Type B pancreatic cell (in vitro differentiated cells): ENCODE measurements at places on chromosomes 2 and 18. TPM values are rescaled to one million over a fixed set of nuclear protein-coding genes. Genes with fewer than 3 reads are reported as not detected.
A peak's percentile ranks its signal among the peaks of the same experiment; 100 is the strongest.

GRCh38 chr18:11994336-11994702, 13.0 kb downstream of the IMPA2 start:
- peak overlapping the region; percentile 45 for H3K27ac ChIP-seq
- no peaks in the 10 kb centered on the region for H3K27me3 ChIP-seq
- peaks cover 52% of the 10 kb centered on the region for H3K4me1 ChIP-seq
- no peaks in the 10 kb centered on the region for H3K36me3 ChIP-seq
- DNase-seq = no peak

DNA sequence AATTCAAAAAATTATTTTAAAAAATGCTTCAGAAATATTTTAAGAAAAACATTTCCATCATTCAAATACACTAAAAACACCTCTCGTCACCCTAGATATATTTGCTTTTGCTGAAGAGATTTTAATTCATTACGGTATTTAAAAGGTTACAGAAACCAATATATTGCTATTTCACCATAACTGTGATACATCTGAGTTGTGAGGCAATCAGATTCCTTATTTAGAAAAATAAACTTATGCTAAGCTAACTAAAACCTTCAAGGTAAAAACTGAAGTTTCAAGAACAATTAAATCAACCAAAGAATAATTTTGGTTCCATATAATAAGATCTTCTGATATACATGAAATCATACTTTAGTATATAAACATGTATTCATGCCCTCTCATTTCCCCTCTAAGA, 32.8 kb downstream of the PELI1 start:
- no peak overlapping the region for H3K27ac ChIP-seq
- H3K4me1 ChIP-seq = peaks cover 41% of the 10 kb centered on the region
- no peak for DNase-seq

DNA sequence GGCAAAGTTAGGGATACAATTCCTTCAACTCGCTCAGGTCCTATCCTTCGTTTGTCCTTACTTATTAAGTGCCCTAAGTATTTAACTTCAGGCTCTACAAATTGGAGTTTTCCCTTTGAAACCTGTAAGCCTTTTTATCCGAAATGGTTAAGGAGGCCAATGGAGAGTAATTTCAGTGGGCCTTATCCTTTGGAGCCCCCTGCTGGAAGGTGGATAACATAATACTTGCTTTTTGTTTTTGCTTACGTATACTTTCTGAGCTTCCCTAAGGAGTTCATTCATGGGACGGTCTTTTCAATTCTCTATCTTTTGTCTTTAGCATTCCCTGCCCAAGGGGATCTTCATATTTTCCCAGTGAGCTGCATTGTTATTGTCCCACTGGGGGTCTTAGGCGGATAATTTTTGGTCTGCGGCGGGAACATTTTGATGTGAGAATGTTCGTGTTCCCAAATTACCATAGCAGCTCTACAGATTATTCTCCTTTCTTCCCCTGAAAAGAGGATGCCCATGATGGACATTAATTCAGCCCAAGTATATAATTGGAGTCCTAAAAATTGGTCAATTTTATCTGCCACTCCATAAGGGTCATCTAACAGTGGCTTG, 34.4 kb upstream of the TRAPPC8 start:
- H3K4me1 ChIP-seq = no peaks in the 10 kb centered on the region
- H3K36me3 ChIP-seq = no peaks in the 10 kb centered on the region
- no peak overlapping the region for H3K27ac ChIP-seq
- DNase-seq = no peak

DNA sequence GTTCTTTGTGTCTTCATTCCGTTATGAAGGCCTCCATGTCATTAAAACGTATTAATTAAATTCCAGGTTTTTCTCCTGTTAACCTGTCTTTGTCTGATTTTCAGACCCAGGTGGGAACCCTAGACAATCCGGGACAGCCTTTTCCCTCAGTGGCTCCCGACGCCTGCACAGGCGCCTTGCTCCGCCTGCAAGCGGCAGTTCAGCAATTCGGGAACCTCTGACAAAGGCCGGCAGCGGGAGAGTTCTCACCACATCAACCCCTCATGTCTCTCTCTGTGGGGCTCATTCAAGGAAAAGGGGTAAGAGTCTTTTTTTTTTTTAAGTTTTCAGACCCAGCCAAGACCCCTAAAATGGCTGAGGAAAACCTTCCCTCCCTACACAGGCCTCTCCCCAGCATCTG, 259.8 kb upstream of the SALL3 start:
- DNase-seq = no peak
- peaks cover 12% of the 10 kb centered on the region for H3K4me1 ChIP-seq
- H3K36me3 ChIP-seq = no peaks in the 10 kb centered on the region
- no peak overlapping the region for H3K27ac ChIP-seq
- peaks cover 36% of the 10 kb centered on the region for H3K27me3 ChIP-seq
- H3K4me3 ChIP-seq = no peak overlapping the region

GRCh38 chr2:175883586-175884194, 118.4 kb downstream of the LNPK start:
- H3K27me3 ChIP-seq = peaks cover 3% of the 10 kb centered on the region
- H3K4me1 ChIP-seq = no peaks in the 10 kb centered on the region

DNA sequence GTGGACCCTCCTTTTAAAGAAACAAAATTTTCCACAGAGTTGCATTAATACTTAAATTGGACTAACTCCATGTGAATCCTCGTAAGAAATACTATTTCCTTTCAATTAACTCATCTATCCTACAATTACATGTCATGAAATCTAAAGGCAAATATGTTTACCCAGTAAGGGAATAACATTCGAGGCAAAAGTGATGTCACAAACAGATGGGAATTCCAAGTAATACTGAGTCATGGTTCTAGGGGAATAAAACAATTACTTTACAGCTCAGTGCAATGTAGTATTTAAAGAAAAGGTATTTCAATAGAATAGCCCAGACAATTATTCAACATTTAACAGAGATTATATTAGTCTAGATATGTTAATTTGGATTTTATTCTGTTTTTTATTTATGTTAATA, 205.8 kb downstream of the ZNF385B start:
- no peak for DNase-seq
- no peaks in the 10 kb centered on the region for H3K4me1 ChIP-seq
- no peaks in the 10 kb centered on the region for H3K36me3 ChIP-seq
- no peak overlapping the region for H3K27ac ChIP-seq

DNA sequence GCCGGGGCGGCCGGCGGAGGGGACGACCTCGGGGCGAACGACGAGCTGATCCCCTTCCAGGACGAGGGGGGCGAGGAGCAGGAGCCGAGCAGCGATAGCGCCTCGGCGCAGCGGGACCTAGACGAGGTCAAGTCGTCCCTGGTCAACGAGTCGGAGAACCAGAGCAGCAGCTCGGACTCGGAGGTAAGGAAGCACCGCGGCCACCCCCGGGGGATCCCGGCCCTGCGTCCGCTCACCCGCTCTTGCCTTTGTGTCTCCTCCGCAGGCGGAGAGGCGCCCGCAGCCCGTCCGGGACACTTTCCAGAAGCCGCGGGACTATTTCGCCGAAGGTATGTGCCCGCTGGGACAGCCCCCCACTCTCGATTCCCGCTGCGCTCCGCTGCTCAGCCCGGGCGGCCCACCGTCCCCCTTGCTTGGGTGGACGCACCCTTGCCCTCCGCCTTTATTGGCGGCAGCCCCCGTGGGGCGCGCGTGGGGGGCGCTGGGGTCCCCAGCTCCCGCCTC, 611 bp downstream of the TCF7L1 start:
- H3K4me3 ChIP-seq = peak overlapping the region; percentile 88
- H3K36me3 ChIP-seq = peaks cover 4% of the 10 kb centered on the region
- H3K27me3 ChIP-seq = peaks cover 4% of the 10 kb centered on the region
- peak; percentile 77 for DNase-seq
- peaks cover 21% of the 10 kb centered on the region for H3K4me1 ChIP-seq
- no peak overlapping the region for H3K27ac ChIP-seq

DNA sequence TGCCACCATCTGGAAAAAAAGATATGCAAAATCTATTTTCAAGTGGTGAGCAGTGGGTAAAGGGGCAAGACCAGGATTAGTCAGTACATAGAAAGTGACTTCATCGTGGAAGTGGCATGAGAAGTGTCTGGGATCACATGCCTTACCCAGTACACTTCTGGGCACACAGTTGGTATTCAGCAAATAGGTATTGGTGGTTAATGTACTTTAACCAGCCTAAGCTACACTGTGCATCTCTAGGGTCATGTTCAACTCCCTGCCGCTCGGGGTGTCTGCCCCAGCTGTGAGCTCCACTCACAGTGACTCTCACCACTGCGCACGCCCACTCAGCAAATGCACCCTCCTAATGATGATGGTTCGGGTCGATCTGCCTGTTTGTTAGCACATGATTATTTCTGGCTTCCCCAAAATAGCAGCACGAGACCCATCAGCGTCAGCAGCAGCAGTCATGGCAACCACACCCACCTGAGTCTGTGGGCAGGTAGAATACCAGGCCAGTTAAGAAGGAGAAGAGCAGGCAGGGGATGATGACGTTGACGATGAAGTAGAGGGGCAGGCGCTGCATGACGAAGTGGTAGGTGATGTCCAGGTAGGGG, 11.1 kb downstream of the CHRNA1 start:
- no peak for DNase-seq
- peaks cover 4% of the 10 kb centered on the region for H3K4me1 ChIP-seq
- no peak overlapping the region for H3K4me3 ChIP-seq
- H3K27ac ChIP-seq = no peak overlapping the region
- H3K27me3 ChIP-seq = no peaks in the 10 kb centered on the region

- H3K4me1 ChIP-seq = peaks cover 6% of the 10 kb centered on the region
- H3K27me3 ChIP-seq = no peaks in the 10 kb centered on the region
- no peak for DNase-seq
- H3K27ac ChIP-seq = no peak overlapping the region
- peaks cover 3% of the 10 kb centered on the region for H3K36me3 ChIP-seq
These were observed 4.2 kb upstream of the SFXN5 start for GRCh38 chr2:73075477-73076373.

DNA sequence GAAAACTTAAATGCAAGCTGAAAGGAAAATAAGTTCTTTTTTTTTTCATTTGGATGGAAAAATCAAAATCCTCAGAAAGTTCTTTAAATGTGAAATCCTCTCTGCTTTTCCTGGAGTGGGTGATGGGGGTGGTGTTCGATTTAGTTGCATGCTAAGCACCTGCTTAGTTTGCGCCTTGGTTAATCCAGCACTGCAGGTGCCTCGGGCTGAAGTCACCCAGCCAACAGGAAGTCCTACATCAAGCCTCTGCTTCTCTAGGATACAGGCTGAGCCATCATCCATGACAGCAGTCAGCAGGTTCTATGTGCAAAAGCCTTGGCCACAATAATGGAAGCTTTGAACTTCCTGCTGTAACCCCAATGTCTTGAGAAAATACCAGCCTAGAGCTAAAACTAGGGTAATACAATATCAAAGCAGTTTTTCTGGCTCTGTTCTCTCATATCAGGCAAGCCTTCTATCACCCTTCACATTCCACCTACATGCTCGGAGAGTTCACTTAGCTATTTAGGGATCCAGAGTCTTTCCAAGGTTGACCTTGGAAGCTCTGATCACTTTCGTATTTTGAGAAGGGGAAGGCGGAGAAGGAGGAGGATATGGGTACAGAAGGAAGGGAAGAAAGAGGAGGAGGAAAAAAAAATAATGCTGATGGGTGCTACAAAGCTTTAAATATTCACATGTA, 116.1 kb upstream of the LRRTM1 start:
- H3K4me1 ChIP-seq = no peaks in the 10 kb centered on the region
- H3K27ac ChIP-seq = no peak overlapping the region
- peaks cover 9% of the 10 kb centered on the region for H3K27me3 ChIP-seq
- no peak overlapping the region for H3K4me3 ChIP-seq

DNA sequence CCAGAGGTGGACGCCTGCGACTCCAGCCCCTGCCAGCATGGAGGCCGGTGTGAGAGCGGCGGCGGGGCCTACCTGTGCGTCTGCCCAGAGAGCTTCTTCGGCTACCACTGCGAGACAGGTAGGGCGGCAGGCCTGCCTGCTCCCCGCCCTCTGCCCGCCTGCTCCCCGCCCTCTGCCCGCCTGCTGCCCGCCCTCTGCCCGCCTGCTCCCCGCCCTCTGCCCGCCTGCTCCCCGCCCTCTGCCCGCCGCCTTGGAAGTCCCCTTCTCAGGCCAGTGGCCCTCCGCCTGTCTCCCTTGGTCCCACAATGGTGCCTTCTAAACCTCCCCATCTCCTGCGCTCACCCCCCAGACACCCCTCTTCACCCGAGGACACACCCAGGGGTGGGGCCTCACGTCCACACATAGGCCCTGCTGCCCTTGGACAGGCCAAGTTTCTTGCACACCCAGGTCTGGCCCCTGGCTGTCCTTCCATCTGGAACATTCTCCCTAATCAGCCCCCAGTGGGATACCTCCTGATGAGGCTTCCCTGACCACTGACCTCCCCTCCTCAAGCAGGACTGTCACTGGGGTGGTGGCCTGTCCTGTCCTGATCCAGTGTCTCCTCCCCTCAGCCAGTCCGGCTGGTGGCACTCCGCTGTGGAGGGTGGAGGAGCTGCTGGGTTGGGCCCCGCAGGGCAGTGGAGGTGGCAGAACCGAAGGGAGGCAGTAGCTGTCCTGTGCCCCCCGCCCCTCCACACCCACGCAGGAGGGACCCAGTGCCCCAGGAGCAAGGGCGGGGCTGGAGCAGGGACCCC, 37.9 kb downstream of the MTERF4 start:
- H3K4me1 ChIP-seq = peaks cover 5% of the 10 kb centered on the region
- no peak overlapping the region for H3K4me3 ChIP-seq
- H3K36me3 ChIP-seq = no peaks in the 10 kb centered on the region
- H3K27ac ChIP-seq = no peak overlapping the region
- no peaks in the 10 kb centered on the region for H3K27me3 ChIP-seq

DNA sequence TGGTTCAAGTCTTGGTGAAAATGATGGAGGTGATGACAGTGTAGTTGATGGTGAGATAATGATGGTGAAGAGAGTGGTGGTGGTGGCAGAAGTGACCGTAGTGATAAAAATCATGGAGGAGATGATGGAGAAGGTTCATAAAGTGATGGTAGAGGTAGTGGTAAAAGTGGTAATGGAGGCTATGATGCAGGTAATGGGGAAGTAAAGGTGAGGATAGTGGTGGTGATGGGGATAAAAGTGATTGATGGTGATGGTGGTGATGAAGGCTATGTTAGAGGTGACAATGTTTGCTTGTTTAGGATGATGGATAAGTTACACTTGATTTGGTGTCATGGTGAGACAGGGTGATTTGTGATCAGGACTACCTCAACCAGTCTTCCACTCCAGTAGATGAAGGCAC, 268.9 kb downstream of the DYSF start:
- H3K27me3 ChIP-seq = peaks cover 6% of the 10 kb centered on the region
- peaks cover 16% of the 10 kb centered on the region for H3K4me1 ChIP-seq
- no peak overlapping the region for H3K4me3 ChIP-seq
- no peak overlapping the region for H3K27ac ChIP-seq
- DNase-seq = no peak

Gene IL1R2
- total RNA-seq = 0.48 and 1.2 TPM in 2 replicates

Gene HAAO
- total RNA-seq = 9.4 and 10.0 TPM in 2 replicates

Gene CHRNG
- 0.50 and 0.87 TPM in 2 replicates for total RNA-seq

Gene VWA3B
- total RNA-seq = 0.38 and 4.1 TPM in 2 replicates

Gene UGT1A10
- not detected in 2 replicates for total RNA-seq

Gene WBP1
- 76.7 and 121 TPM in 2 replicates for total RNA-seq

Gene AQP12B
- 0.10 and 0.43 TPM in 2 replicates for total RNA-seq

Gene MMADHC
- total RNA-seq = 87.3 and 98.0 TPM in 2 replicates

Gene SPHKAP
- 0.51 TPM in 1 of 2 replicates, not detected in the other for total RNA-seq

Gene RTP5
- total RNA-seq = not detected in 2 replicates
